Cerebellum (tissue), 4 donors: ENCODE measurements at places on chromosomes 4 and X.

DNA sequence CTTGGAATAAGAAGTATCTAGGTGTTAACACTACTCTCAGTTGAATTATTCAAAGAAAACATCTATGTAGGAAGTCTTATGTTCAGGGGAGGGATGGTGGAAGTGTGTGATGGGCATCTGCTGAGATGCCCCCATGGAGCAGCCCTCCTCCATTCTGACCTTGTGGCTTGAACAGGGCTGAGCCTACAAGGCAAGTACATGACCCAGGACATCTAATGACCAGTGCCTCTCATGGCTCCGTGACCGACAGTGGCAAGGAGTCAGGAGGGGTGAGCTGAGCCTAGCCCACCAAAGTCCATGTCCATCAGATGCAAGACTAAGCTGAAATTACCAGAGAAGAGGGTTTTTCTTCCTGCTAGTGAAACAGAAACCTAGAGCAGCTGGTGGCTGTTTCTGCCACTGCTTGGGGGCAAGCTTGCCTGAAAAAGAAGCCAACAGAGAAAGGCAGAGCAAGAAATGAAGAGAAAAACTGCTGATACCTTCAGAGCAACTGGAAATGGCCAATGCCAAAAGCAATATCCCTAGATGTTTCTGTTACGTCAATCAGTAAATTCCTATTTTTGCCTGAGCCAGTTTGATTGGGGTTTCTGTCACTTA lies 113.5 kb downstream of the TSPAN5 start:
- no peak for DNase-seq

DNA sequence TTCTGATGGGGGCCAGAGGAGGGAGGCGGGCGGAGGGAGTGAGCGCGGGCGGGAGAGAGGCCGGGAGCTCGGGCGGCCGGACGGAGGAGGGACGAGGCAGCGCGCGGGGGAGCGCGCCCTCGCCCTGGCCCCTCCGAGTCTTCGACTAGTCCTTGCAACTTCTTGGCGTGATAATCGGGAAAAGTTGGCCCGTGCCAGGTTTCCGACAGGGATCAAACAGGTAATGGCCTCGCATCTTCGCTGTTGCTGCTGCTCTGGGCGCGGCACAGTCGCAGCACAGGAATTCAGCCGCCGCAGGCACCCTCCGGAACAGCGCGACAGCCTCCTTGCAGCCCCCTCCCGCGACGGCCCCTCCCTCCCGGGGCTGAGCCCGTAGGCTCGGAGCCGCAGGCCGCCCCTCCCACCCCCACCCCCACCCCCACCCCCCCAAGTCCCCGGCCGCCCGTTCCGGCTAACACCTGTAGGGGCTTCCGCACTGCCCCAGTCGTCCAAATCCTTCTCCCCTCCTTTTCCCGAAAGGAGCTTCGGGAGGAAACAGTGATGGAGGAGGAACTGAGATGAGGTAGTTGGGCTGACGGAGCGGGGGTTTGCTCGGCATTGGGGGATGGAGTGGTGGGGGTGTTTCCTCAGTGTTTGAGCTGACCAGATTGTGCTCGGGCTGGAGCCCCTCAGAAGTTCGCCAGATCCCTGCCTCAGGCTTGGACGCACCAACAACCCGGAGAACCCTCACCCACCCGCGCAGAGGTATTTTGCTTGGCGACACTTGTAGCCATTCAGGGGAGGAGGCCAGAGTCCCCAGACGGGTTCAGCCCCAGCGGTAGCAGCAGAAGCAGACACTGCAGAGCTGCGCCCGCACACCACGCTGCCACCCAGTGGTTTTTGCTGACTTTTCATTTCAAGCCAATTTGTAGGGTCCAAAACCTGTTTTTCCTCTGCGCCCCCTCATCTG lies at the start of gene FGF13:
Gene FGF13 (minus strand): TSS at position 319 of the 949 bp plus-strand sequence. CDS start 714 bp downstream, outside the sequence.
- DNase-seq: no peak

GRCh38 chr4:61770456-61770855 lies 570.3 kb downstream of the ADGRL3 start:
- no peak for DNase-seq

- no peak for DNase-seq
These were observed 78.9 kb downstream of the IL21 start for GRCh38 chr4:122541996-122542395.

DNA sequence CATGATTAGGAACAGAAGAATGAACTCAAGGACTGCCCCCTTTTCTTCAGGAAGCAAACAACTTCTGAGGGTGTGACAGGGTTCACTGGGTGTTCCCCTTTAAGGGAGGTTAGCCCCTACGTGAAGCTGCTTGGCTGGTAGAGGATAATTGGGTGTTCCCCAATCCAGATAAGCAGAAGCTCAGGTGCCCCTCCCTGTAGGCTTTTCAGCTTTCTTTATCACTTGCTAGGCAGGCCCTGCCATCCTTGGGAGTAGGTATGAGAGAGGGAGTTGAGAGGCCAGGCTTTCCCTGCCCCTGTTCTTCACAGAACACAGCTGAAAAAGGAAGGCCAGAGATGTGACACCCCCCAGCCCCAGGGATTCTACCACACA lies 44.2 kb downstream of the RTL9 start:
- DNase-seq: no peak

- no peak for DNase-seq
These were observed 139.0 kb downstream of the TSPAN5 start for GRCh38 chr4:98519268-98519977.

GRCh38 chr4:153434190-153434589 lies 32.0 kb upstream of the TMEM131L start:
- DNase-seq: no peak

GRCh38 chr4:78653655-78654054 lies 102.1 kb downstream of the ANXA3 start:
- no peak for DNase-seq

DNA sequence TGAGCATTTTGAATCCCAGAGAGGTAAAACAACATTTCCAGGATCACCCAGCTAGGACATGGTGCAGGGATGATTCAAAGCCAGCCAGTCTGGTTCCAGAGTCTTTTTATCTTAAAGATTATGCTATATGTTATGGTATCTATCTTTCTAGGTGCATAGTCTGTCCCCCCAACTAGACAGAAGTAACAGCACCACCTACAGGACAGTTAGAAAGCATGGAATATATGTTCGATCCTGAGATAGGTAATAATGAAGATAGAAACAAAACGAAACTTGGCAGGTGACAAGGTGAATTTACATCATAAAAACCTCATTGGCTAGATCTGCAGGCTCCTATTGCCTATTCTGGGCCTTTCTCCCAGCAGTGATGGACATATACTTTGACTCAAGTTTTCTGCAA lies 723.2 kb downstream of the SMARCA1 start:
- no peak for DNase-seq

DNA sequence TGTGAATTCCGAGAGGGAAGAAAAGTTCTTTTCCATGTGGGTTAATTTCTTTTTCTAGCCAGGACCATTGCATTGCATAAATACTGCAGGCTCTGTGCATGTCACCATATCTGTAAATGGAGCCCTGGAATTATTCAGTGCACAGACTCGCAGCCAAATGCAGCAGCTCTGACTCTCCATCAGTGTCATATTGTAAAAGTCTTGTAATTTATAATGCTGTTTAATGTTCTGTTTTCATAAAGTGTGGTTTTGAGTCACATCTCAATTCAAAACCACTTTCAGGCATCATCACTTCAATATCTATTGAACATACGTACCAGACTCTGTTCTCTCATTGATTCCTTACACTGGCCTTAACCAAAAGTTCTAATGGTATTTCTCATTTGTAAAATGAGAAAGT lies 193.9 kb upstream of the RPL34 start:
- DNase-seq: no peak

DNA sequence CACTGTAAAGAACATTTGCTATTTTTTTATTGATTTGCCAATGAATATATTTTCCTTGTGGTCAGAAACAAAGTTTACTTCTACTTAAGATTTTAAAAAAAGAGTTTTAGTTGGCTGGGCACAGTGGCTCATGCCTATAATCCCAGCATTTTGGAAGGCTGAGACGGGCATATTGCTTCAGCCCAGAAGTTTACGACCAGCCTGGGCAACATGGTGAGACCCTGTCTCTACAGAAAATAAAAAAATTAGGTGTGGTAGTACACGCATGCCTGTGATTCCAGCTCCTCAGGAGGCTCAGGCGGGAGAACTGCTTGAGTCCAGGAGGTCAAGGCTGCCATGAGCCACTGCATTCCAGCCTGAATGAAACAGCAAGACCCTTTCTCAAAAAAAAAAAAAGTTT lies 36.8 kb downstream of the LRP2BP start:
- no peak for DNase-seq

DNA sequence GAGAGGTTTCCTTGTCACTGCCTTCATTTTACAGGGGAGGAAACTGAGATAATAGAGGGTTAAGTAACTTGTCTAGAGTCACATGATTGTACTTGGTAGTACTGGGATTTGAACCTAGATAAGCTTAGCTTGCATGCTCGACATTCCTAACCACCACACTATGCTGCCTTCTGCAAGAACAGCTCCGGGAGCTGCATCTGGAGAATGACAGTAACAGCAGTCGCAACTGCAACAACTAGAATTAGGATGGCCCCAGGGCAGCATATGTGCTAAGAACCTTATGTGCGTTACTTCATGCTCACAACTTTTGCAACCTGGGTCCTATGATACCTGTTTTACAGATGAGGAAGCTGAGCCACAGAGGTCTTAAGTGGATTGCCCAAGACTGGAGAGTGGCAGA lies 89.5 kb upstream of the LCORL start:
- DNase-seq: no peak
